Inflammatory macrophage (primary cell): ENCODE measurements at places on chromosomes 13 and 19.

DNA sequence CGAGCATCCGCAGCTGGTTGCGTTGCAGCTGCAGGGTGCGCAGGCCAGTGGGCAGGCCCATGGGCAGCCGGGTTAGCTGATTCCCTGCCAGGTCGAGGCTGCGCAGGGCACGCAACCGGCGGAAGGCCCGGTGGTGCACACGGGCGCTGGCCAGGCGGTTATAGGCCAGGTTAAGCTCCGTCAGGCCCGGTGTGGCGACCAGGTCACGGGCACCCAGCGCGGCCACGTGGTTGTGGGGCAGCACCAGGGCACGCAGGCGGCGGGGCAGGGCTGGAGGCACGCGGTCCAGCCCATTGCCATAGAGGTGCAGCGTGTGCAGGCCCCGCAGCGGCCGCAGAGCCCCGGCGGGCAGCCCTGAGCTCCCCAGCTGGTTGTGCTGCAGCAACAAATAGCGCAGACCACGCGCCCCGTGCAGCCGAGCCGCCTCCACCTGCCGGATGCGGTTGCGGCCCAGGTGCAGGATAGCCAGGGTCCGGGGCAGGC lies 5.3 kb downstream of the PODNL1 start:
- DNase-seq, result no peak

- no peak for DNase-seq
Observed at GRCh38 chr19:35231956-35232645, 3.6 kb upstream of the FAM187B start.

DNA sequence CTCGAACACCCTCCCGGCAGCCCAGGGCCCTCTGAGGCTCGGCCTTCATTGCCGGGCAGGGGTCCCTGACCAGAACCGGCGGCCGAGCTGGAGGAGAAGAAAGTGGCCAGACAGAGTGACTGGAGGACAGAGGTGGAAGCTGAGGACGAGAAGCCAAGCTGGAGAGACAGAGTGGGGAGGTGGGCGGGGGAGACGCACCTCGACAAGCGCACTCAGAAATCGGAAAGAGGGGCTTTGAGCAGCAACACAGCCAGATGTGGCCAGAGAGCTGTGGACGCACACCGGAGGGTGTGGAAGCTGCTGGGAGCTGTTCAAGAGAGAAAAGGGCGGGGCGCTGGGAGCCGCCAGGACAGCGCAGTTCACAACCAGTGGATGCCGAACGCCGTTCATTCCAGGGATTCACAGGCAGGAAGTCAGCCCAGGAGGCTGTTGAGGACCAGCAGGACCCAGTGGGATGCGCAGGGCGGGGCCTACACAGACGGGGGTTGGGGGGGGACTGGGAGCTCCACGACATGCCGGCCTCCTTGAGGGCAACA lies 28.2 kb upstream of the C13orf46 start:
- no peak for DNase-seq

DNA sequence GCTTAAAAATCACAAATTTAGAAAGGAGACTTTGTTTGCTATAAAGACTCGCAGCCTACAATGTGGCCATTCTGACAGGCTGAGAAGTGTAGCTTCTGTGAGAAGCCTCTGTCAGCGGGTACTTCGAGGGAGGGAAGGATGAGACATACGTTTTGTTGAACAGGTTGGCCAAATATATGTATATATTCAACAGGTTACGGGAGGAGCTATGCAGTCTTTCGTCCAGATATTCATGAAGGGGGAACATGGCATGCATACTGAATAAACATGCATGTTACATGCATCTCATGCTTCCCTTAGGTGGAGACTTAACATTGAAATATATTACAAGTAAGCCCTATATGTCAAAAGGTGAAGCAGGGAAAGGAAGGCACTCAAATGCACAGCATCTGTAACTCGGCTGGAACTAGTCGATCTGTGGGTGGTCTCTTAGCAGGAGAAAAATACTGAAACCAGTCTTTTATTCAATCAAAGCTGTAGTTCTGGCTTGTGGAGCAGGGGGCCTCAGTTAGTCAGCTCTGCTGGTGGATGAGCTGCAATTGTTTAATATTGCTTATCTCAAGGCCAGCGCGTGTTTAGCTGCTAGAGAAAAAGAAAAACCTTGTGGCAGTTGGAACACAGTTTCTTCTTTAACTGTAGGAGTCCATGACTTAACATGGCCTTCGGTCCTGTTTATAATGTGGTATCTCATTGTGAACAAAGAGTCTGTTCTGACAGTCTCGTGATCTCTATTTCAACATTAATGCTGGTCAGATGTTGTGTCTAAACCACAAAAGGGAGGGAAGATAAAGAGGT lies 94.3 kb downstream of the FAM216B start:
- DNase-seq, result no peak

DNA sequence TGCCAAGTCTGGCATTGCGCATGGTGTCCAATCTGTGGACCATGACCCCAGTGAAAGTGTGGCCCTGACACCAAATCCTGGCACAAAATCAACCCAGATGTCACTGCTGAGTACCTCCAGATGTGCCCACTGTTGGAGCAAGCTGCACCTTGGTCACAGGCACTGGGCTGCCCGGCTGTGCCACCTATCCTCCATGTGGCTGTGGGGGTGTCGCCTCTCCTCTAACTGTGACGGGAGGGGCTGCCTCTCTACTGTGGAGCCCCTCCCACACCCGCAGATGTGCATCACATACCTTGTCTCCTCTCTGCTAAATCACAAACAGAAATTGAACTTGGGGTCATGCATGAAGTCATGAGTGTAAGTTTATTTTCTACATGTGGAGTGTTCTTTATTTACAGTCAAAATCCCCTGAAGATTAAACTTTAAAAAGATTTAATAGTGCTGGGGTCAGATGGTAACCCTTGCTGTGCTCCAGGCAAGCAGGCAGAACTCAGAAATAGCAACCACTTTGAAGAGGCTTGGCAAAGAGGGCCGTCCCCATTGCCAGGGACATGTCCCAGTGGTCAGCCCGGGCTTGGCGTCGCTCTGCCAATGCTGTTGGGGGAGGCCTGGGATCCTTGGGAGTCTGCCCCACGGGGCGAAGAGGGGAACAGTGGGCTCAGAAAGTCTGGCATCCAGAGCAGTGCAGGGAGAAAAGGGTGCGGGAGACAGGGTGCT lies 46.4 kb upstream of the ZNF536 start:
- DNase-seq, result no peak

DNA sequence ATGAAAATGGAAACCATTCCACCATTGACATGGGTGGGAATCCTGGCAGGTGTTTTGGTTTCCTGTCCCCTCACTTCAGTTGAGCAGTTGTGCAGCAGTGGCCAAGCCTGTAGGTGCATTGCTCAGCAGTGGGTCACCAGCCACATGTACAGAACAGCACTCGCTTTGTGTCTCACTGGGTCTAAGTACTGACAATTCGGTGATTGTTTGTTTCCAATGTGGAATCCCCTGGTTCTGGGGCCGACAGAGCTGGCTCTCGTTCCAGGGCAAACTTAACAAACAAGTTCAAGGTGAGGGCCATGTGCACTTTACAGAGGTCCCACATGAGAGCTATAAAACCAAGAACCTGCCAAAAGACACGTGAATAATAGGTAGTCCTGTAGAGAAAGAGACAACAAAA lies 54.1 kb upstream of the SPATA13 start:
- no peak for DNase-seq

GRCh38 chr13:83007226-83007625 lies 875.0 kb downstream of the SLITRK1 start:
- peak; percentile 10 for DNase-seq

- DNase-seq, result no peak
Observed at GRCh38 chr13:30545320-30545719, 72.4 kb upstream of the USPL1 start.

- DNase-seq, result peak; percentile 50
Observed at GRCh38 chr19:54268936-54269335, 11.9 kb upstream of the LILRB5 start.

GRCh38 chr19:41437944-41438574 lies 1.7 kb downstream of the DMAC2 start:
- no peak for DNase-seq

GRCh38 chr13:110664041-110664440 lies 41.9 kb downstream of the CARS2 start:
- DNase-seq, result peak; percentile 37

- DNase-seq, result no peak
Observed at GRCh38 chr13:50161052-50161451, 145.8 kb downstream of the KCNRG start.

DNA sequence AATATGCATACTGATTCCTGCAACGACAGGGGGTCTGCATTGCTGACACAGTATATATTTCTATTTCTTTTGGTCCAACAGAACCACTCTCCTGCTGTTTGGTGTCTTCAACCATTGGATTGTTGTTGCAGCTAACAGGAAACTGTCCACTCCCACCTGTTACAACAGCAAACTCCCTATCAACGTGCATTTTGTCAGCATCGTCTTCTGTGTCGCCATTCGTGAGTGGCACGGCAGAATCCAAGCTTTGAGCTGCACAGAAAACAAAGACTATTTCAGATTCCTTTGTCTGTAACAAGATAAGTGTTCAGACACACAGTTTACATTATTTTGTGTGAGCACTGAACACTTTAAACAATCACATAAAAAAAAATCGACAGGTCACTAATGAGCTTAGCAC lies 31.3 kb downstream of the ANKRD10 start:
- DNase-seq, result no peak

GRCh38 chr13:107864543-107865317 lies 350.6 kb downstream of the LIG4 start:
- DNase-seq, result no peak

- peak; percentile 74 for DNase-seq
Observed at GRCh38 chr13:113951246-113951999, 22.5 kb downstream of the C13orf46 start.

DNA sequence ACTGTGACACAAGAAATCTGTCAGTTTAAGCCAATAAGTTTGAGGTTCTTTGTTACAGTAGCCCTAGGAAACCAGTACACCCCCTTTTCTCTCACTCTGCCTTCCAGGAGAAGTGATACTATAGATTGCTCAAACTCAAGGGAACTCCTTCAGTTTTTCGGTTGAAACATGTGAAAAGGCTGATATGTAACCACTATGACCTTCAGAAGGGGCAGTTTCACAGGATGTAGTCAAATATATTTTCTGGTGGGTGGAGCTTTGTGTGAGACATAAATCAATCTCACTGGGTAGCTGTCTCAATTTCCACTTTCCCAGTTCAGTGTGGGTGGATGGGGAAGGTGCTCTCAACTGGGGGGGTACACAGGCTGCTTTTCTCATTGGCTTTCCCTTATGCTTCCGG lies 41.7 kb downstream of the HTR2A start:
- DNase-seq, result peak; percentile 82

DNA sequence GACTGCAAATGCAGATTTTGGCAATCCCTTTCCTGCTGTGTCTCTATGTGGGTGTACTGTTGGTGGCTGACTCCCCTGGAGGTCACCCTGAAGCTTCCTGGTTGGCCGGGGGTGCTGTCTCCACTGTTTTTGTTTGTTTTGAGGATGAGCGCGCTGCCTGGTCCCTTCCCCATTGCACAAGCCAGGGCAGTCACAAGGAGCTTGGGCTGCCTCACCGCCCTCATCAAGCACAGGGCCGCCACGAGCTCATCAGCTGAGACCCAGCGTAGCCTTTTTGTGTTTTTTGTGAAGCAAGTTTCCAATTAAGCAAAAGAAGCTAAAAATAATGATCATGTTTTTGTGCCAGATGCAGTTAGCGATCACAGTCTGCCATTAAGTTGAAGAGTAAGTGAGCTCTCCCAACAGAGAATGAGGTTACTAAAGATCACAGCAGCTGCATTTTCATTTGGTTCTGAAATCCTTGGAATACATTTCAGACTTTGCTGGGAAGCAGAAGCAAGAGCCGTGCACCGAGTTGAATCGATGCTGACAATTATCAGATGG lies 57.8 kb downstream of the GGACT start:
- DNase-seq, result peak; percentile 74

DNA sequence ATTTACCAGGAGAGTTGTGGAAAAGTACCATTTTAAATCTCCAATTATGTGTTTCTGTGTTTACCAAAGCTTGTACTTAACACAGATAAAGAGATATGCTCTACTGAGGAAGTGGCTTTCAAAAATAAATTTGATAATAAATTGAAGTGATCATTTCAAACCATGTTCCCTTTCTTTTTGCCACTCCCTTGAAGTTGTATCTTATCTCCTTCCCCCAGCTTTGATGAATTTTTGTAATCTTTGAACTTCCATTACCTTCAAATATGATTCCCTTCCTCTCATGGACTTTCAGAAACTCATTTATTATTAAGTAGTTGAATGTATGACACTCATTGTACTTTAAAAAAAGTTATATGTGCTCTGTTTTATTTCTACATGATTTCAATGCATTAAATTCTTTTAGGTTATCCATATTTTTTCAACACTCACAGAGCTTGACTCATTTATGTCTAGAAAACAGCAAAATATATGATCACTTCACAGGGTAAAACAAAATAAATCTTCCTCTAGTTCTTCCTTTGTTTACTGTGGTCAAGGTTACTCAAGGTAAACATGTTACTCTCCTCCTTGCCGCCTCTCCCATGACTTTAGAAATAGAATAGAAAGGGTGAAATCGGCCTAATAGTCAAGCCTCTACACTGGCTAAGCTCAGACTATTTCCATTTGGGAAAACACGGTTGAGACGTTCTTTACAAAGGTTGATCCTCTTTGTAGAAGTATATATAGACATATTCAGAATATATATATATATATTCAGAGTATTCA lies 251.2 kb upstream of the SPRY2 start:
- no peak for DNase-seq

DNA sequence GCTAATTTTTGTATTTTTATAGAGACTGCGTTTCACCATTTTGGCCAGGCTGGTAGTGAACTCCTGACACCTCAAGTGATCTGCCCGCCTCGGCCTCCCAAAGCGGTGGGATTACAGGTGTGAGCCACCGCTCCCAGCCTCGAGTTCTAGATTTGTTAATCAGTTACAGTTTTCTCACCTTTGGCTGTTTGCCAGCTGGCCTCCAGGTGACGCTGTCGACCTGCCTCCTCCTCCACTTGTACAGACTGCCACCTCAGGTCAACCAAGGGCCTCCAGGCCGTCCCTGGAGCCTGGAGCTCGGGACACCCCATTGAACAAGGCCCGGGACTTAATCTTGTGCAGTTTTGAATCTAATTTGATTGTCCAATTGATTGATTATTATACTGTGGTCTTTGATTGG lies 45.5 kb downstream of the IER2 start:
- DNase-seq, result peak; percentile 4

DNA sequence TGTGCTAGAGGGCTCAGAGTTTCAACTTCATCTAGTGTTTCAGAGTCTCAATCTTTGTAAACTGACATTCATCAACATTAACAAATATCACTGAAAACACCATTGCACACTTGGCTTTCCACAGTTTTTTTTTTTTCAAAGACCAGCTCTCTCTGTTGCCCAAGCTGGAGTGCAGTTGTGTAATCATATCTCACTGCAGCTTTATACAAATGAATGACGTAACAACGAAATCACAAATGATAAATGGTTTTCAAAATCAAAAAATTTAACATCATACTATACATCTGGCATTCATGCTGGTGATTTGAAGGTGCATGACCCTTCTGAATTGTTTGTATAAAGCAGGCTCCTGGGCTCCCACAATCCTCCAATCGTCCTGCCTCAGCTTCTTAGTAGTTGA lies 248.0 kb upstream of the TMTC4 start:
- DNase-seq, result no peak

DNA sequence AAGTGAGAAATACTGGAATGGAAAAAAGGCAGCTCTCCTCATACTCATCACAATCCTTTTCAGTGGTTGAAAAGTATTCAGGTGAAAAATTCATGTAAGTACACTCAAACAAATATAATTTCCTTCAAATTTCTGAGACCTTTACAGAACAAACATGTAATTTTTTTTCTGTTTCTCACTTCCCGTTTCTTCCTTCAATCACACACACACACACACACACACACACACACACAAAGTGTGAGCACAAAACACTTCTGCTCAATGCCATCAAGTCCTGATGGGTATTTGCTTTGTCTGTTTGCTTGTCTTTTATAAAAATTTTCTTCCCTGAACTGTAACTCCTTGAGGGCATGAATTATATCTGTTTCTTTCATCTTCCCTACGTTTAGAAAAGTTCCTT lies 110.6 kb downstream of the LIG4 start:
- no peak for DNase-seq
